HFFc6 (cell line): ENCODE measurements at places on chromosomes 5 and 9. TPM values are rescaled to one million over a fixed set of nuclear protein-coding genes. Genes with fewer than 3 reads are reported as not detected.

INSL4 gene
- total RNA-seq, result not detected in 3 replicates

MARCHF3 gene
- total RNA-seq, result 12.0 to 17.8 TPM (median 12.6 TPM) in 3 replicates

SLC25A2 gene
- total RNA-seq, result 0.15 TPM in 1 of 3 replicates, not detected in the others

PRSS3 gene
- total RNA-seq, result 19.1 to 40.4 TPM (median 27.2 TPM) in 3 replicates

ALDH1B1 gene
- 37.3 to 43.9 TPM (median 42.1 TPM) in 3 replicates for total RNA-seq

KCNMB1 gene
- not detected in 3 replicates for total RNA-seq

MVB12B gene
- total RNA-seq, result 4.2 to 6.9 TPM (median 4.4 TPM) in 3 replicates

COL23A1 gene
- not detected in 3 replicates for total RNA-seq

GDNF gene
- total RNA-seq, result 1.5 and 7.2 TPM in 2 replicates

C5 gene
- 1.2 to 2.0 TPM (median 1.7 TPM) in 3 replicates for total RNA-seq

PRPF4 gene
- total RNA-seq, result 24.9 and 25.6 TPM in 2 replicates

MED27 gene
- total RNA-seq, result 25.2 and 30.4 TPM in 2 replicates

GRCh38 chr9:72588336-72588735 lies 66.9 kb downstream of the TMC1 start:
- no peak for DNase-seq

GRCh38 chr5:14513266-14513665 lies 68.3 kb upstream of the OTULINL start:
- DNase-seq, result no peak

DNA sequence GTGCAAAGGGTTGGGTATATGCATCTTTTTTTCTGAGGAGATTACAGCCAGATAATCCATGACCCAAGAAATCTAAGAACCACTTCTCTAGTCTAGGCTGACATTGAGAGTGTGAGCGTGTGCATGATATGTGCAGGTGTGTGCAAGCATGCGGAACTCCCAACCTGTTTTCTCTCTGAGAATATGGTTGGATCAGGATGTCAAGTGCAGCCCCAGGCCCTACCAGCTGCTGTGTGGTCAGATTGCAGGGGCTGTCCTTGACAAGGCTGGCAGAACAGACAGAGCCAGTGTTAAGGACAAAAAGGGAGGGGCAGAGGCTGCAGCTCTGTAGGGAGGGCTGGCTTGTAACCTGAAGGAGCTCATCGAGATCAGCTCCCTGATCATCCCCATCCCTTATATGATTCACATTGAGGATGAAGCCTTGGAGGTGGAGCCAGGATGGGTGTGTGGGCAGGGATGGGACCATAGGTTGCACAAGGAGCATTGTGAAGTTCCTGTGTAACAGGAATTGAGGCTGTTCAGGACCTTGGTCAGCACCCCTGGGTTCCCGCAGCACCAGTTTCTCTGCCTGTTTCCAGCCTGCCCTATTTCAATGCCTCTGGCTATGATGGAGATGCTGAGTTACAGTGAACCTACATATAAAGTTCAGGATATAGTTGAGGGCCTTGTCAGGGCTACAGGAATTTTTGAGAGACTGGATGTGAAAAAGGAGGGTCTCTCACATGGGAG lies 52.6 kb upstream of the ARAP3 start:
- peak; percentile 52 for DNase-seq

DNA sequence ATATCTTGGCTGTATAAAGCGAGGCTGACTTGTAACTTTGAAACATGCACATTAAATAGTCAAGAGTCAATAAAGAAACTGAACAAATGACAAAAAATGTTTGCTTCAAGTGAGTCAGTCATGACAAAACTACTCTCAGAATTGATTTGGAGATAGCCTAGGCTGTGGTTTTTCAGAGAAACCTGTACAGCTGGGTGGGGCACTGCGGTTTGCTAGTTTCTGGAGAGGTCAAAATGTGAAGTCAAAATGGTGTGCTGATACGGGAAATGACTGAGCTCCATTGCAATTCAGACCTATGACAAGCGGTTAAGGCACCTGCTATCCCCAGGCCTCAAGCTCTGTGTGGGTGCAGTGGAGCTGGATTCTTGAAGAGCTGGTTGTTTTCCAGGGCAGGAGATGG lies 10.3 kb upstream of the CD180 start:
- DNase-seq, result peak; percentile 84

- DNase-seq, result no peak
Measured at GRCh38 chr5:31231177-31231838, 37.8 kb downstream of the CDH6 start.

- no peak for DNase-seq
Measured at GRCh38 chr9:98642661-98643312, 65.9 kb downstream of the GABBR2 start.

DNA sequence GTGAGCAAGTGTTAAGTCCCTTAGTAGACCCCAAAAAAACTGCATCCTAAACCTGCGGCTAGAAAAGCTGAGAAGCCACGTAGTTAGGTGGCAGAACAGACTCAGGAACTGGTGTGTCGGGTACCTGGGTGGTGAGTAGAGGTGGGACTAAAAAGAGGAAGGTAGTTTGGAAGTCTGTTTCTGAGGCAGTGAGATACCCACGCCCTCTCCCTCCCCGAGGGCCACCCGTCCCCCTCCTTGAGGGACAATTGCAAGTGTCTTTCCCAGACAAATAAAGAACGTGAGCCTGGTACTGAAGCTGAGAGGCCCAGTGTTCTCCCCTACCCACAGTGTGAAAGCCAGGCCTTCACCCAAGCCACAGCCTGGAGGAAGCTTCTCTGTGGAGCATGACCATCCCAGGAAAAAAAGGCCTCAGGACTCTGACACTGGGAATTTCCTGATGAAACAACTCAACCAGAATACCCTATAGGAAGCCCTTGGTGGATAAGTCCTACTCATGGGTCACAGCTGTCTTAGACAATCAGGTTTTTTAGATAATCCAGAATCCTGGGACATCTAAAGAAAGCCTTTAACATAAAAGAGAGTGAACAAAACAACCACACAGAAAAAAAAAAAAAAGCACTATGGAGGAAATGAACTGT lies 7.0 kb upstream of the CD74 start:
- DNase-seq, result no peak

DNA sequence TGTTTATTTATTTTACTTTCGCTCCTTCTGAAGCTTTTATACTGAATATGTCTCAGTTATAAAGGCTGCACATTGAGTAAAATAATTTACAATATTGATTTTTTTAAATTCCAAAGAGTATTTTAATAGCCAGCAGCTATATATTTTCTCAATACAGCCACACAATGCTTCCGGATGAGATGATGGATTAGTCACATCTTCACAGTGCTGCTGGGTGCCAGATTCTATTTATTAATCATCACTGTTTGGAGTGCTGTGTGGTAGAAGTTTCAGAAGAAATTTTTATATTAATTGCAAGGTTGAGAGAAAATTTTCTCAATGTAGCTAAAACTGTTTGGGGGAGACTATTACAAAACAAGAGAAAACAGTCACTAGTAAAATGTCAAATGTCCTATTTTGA lies 989.8 kb downstream of the TLE4 start:
- no peak for DNase-seq

GRCh38 chr5:144120661-144121180 lies 49.7 kb downstream of the YIPF5 start:
- DNase-seq, result no peak

- DNase-seq, result no peak
Measured at GRCh38 chr5:55495216-55495615, 39.5 kb downstream of the PLPP1 start.

DNA sequence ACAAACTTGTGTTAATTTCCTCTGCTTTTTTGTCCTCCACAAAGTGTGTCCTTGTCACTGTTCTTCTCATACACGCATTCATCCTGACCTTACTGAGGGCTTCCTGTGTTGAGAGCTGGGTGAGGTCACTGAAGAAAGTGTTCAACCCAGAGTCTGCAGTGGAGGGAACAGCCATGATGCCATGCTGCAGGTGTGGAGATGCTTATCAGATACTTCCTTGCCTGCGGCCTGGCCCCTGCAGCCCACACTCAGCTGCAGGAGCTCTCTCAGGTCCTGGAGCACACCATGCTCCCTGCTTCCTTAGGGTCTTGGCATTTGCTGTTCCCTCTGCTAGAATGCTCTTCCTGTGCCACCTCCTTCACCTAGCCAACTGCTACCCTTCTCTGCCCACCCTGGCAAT lies 108.1 kb upstream of the SPRY4 start:
- DNase-seq, result no peak

GRCh38 chr9:32508728-32509127 lies 17.3 kb downstream of the RIGI start:
- DNase-seq, result no peak

DNA sequence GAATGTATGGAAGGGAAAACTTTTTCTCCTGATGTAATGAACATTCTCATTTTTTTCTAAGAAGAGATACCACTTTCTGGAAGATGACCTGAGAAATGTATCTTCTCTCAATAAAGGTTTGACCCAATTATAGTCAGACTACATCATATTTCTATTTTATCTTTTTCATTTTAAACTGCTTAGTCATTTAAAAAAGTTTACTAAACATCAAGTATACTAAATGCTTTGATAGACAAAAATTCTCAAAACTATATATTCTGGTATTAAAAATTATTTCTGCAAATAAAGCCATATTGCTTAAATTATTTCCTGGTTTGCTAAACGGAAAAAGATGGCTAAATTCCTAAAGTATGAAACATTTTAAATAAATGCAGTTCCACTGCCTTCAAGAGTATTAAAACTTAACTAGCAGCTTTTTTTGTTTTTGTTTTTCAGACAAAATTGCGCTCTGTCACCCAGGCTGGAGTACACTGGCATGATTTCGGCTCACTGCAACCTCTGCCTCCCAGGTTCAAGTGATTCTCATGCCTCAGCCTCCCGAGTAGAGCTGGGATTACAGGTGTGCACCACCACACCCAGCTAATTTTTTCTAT lies 37.1 kb downstream of the FBXW11 start:
- no peak for DNase-seq

- DNase-seq, result no peak
Measured at GRCh38 chr5:133086366-133086875, 34.6 kb downstream of the HSPA4 start.

DNA sequence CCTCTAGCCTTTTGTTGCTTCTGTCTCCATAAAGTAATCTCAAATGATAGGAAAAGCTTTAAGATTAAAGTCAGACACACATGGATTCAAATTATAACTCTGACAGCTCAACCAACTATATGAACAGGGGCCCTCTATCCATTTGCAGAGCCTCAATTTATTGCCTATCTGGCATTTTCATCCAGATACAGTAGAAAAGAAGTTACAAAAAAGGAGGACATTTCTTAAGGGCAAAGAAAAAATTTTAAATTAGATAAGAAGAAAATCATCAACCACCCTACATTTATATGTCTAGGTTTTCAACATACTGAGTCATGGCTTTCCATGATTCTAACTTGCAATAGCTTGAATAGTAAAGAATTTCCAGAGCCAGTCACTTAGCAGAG lies 567.2 kb downstream of the CAAP1 start:
- no peak for DNase-seq

DNA sequence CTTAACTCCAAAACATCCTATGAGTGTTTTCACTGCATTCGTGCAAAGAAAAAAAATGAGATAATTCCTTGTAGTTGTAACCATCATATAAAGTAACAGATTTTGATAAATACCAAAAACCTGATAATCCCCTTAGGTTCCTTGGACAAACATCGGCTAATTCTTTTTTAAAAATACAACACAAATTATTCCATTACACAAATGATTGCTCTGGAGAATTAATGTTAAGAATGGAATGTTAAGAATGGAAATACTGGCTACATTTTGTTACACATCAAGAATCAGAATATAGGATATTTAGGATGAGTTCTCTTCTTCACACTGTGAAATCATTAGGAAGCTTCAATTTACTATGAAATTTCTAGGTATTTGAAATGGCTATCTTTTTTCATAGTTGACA lies 139.4 kb downstream of the LPAR1 start:
- DNase-seq, result no peak

- no peak for DNase-seq
Measured at GRCh38 chr5:142514196-142514595, 171.7 kb downstream of the FGF1 start.

- DNase-seq, result no peak
Measured at GRCh38 chr5:147372191-147372590, 137.4 kb downstream of the STK32A start.

- no peak for DNase-seq
Measured at GRCh38 chr9:976258-976942, at the start of gene DMRT3. TSS of gene DMRT3 (plus strand) at chr9:976655. CDS start at chr9:977002, 347 bp downstream.

DNA sequence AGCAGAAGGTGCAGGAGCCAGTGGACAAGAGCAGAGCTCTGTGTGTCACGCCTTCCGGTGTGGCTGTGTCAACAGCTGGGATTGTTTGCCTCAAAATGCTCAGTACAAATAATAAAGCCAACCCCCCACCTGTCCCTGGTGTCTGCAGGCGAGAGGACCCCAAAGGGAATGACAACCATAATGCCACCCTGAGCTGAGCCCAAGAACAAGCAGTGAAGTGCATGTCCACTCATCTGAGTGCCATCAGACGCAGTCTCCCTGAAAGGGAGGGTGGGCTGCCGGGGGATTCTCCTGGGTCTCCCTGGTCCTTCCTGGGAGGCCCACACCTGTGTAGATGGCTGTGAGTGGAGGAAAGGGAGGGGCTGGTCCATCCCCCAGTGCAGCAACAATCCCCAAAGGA lies 328.8 kb upstream of the IRX1 start:
- DNase-seq, result no peak

- DNase-seq, result no peak
Measured at GRCh38 chr5:270340-270739, 1.1 kb upstream of the PDCD6 start.

DNA sequence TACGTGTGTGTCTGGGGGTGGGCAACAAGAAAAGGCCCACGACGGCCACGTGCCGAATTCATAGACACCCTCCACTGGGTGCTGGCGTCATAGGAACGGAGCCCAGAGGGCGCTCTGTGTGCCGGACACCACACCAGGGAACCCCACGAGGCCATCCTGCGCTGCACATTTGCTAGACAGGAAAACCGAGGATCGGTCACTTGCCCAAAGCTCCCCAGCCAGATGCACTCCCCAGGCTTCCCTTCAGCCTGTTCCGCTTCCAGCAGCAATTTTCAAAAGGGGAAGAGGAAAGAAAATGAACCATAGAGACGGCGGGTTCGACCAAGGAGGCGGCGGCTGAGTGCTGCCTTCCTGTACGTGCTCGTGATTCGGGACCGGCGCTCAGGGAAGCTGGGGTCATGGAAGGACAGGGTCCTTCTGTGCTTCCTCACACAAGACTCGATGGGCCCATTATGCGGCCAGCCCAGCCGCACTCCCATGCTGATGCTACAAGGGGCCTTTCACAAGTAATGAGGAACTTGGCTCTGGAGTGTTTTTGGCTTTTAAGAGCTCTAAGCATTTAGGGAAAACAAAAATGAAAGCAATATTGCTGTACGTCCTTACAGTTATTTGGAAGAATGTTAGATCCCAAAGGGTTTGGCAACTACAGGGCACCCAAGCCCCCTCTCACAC lies 124.6 kb upstream of the SARDH start:
- no peak for DNase-seq

GRCh38 chr9:87107072-87107471 lies 159.8 kb upstream of the GAS1 start:
- DNase-seq, result no peak

- no peak for DNase-seq
Measured at GRCh38 chr5:9445826-9446388, 100.0 kb downstream of the SEMA5A start.

GRCh38 chr9:120212853-120213200 lies 367.1 kb downstream of the CDK5RAP2 start:
- no peak for DNase-seq

- no peak for DNase-seq
Measured at GRCh38 chr9:34588671-34589635, 571 bp downstream of the CNTFR start.
